NCI-H1092 (cell line): ENCODE measurements at places on chromosomes 2 and 18.

DNA sequence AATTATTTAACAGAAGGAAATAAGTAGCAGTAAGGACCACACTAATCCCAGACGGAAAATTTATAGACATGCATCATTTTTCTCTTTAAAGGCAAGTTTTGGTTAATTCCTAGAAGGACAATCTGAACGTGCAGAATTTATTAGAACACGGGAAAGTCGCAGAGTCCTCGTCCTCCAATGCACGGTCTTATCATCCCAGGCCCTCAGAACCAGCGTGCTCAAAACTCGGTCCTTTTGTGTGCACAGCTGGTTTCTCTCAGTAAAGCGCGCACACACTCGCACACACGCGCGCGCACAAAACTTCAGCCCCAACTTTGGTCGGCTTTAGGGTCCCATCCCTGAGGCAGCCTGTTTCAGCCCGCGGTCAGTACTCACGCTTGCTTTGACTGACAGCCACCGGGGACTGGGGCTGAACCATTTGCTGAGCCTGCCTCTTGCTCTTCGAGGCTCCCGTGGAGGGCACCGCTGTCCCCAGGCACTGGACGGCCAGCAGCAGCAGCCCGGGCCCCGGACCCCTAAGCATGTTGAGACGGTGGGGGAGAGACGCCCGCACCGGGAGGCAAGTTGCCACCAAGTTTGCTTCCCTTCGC is 493 bp downstream of the FN1 start:
- no peak for DNase-seq

GRCh38 chr2:20916604-20917286 is 93.8 kb upstream of the LDAH start:
- DNase-seq = no peak

- DNase-seq = no peak
These were observed 24.8 kb downstream of the GATA6 start for GRCh38 chr18:22194151-22194598.

DNA sequence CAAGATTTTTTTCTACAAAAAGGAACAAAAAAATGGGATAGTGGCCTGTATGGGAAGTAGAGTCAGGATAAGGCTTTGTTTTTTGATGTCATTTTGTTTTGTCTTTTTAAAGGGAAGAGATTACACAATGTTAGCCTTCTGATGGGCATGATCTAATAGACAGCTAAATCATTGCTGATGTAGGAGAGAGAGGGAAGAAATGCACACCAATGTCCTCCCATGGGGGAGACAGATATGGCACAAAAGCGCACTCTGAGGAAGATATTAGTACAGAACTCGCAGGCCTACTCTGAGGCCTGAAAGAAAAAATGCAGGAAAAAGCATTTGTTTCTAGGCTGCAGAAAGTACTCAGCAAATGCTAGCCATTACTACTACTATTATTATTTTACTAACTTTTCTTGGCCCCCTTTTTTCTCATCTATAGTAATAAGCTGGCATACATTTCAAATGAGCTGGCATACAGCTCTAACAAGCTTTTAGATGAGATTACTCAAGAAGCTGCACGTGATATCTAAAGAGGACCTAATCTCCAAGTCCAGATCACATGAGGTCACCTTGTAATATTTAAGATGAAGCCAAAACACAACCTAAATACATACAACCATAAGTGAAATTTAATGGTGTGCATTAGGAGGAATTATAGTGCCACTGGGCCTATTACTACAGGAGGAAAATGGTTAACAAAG is 269.4 kb upstream of the TANK start:
- DNase-seq = no peak

- DNase-seq = no peak
These were observed 39.6 kb upstream of the EPC2 start for GRCh38 chr2:148604927-148605326.

- no peak for DNase-seq
These were observed 32.0 kb downstream of the ERCC3 start for GRCh38 chr2:127261804-127262406.

GRCh38 chr18:70256184-70256583 is 32.7 kb upstream of the SOCS6 start:
- no peak for DNase-seq

GRCh38 chr2:15795426-15795825 is 144.9 kb upstream of the MYCN start:
- DNase-seq = no peak

- DNase-seq = no peak
These were observed 664.9 kb downstream of the KCNJ3 start for GRCh38 chr2:155363349-155363888.

DNA sequence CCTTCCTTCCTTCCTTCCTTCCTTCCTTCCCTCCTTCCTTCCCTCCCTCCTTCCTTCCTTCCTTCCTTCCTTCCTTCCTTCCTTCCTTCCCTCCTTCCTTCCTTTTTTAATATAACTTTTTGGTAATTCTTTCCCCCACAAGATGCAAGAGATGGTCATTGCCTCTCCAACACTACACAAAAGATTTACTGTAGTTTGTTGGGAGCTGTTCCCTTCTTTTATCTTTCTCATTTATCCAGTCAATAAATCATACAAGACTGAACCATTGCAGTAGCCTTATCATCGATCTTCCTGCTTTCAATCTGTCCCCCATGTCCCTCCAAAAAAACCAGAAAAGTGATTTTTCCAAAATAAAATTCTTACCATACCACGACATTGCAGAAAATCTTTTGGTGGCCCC is 8.2 kb downstream of the APCDD1 start:
- no peak for DNase-seq

GRCh38 chr2:232927032-232927792 is 57.1 kb downstream of the SNORC start:
- DNase-seq = no peak

GRCh38 chr2:237592425-237592980 is 2.0 kb upstream of the RAB17 start:
- DNase-seq = no peak

DNA sequence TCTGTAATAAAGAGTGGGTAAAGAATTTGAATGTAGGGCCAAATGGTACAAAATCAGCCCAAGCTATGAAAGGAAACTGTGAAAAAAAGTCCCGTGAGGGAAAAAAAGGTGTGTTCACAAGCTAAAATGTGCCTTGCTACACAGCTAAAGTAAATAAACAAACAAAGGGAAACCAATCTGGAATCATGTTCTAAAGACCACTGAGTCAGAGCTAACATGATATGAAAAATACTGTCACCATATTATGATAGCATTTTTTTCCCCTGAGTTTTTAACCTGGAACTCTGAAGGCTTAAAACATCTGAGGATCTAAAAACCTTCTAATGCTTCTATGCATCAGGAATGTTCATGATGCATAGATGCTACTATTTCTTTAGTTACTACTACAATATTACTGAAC is 58.8 kb downstream of the SCN1A start:
- DNase-seq = no peak

GRCh38 chr2:203894262-203894661 is 26.7 kb downstream of the CTLA4 start:
- DNase-seq = no peak

DNA sequence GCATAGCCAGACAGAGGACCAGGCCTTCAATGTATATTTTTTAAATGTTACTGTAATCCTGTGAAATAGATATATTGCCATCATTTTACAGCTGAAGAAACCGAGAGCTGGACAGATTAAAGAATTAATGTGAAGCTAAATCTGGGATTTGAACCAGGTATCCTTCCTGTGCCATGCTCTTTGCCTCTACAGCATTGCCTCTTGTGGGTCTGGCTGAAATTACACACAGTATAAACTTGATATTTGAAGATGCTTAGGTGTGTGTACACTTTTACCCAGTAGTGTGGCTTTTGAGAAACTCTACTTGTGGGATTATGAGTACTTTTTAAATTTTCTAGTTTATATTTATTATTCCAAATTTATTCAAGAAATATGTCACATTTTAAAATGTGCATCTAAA is 264.5 kb downstream of the CNTNAP5 start:
- DNase-seq = no peak

DNA sequence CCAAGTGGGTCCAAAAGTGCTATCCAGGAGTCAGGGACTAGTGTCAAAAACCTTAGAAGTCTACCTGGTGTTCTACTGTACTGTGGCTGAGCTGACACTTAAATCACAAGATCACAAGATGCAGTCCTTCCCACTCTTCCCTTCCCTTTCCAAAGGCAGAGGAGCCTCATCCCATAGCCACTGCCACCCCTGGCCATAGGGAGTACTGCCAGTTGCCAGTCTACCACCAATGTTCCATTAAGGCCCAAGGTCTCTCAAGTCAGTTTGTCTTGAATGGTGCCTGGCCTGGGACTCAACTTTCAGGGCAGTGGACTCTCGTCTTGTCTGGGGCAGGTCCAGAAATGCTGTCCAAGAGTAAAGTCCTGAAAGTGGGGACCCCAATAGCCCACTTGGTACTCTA is 585.6 kb downstream of the NUP35 start:
- DNase-seq = no peak

GRCh38 chr2:88933980-88934379 is 242.5 kb downstream of the RPIA start:
- no peak for DNase-seq

GRCh38 chr18:75003039-75003438 is 205.9 kb downstream of the PTGR3 start:
- no peak for DNase-seq

DNA sequence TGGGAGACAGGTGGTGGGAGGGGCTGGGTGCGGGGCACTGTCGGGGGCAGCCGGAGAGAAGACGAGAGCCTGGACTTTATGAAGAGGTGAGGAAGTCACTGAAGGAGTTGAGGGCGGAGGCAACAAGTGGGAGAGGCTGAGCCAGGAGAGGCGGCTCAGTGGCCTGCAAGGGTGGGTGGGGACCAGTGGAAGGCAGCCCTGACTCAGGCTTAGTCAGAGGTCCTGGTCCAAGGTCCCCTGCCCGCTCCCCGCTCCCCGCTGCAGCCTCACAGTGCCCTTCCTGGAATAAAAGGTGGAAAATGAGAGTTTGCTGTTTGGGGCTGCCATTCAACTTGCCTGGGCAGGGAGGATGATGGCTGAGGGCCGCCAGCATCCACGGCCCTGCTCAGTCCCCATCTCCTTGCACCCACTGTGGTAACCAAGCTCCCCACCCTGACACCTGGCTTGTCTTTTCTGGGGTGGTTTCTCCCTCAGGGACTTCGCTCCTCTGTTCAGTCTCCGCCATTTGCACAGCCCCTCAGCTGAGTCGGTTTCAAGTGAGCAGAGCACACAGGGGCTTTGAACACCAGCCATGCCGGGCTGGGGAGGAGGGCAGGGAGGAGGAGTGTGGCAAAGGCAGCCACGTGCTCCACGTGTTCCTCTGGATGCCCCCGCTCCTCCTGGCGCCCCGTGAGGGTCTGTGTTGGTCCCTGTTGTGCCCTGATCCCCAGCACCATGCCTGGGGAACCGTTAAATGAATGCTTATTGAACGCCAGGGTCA is 13.7 kb upstream of the RALB start:
- DNase-seq = no peak

DNA sequence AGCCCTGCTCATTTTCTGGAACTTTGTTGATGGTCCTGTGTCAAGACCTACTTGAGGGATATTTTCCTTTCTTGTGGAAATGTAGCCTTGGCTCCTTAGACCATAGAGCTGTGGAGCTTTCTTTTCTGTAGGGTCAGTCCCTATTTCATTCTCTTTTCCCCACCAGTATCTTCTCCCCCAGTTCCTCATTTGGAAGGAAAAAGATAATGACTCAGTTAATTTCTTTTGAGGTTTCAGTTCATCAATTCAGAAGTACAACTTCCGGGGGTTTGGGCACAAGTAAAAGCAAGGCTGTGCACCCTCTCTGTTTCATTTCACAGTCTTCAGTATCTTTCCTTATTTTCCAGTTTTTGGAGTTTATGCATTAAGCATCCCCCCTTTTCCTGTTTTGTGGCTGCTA is 70.7 kb downstream of the CDC42EP3 start:
- no peak for DNase-seq

GRCh38 chr2:224309176-224309575 is 92.7 kb downstream of the FAM124B start:
- no peak for DNase-seq

- no peak for DNase-seq
These were observed 10.6 kb upstream of the SNTG2 start for GRCh38 chr2:939936-940601.

DNA sequence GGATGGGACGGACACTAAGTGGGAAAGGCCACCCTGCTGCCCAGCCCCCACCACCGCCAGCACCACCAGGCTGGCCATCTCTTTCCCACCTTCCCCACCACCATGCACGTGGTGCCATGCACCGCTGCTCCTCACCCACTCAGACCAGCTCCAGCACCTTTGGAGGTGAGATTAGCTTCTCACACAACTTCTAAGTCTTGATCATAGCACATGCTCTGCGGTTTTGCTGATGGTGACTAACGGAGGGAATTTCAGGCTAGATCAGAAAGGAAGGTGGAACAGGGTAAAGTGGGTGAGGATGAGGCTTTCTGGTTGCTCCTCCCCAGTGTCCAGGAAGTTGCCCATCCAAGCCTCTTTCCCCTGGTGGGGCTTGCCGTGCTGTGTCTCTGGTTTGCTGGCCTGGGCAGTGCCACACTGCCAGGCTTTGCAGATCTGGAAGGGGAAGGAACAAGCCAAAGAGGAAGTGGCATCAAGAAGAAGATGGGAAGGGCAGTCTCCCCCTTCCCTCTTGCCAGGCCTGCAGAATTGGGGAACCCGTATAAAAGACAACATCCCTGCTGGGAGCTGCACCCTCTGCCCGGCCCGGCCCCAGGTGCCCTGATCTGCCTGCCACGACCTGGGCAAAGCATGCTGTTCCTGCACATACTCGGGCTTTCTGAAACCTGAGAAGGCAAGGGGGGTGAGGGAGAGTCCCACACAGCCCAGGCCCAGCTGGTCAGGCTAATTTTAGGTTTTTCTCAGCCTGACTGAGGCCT is 44.3 kb upstream of the CAB39 start:
- no peak for DNase-seq

- DNase-seq = no peak
These were observed 25.8 kb downstream of the PKP4 start for GRCh38 chr2:158482594-158482993.

GRCh38 chr2:7241041-7241745 is 324.0 kb downstream of the RNF144A start:
- no peak for DNase-seq

DNA sequence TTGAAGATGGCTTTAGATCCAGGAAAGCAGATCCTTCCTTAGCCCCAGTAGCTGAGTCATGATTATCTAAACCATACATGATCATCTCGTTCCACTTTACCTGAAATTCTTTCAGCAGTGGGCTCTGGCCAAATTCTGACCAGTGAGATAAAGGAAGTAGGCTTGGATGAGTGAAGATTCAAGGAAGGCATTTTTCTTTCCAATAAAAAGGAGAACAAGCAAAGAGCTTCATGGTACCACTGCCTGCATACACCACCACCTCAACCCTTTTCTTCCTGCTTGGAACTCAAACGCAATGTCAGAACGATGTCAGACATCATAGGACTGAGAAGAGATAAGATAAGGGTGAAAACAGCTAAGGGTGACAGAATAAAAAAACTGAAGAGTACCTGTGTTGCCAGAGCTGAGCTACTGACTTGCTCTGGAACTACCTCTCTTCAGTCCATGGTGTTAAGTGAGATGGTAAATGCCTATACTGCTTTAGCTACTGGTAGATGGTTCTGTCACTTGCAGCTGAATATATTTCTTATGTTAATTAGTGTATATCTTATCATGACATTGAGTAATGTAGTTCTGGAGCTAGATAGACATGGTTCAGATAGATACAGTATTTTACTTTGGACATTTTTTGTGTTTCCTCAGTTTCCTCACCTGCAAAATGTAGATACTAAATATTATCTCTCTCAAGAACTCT is 58.7 kb upstream of the ACVR1 start:
- no peak for DNase-seq
